T-helper 2 cell (primary cell): ENCODE measurements at places on chromosomes 2 and 18.

- DNase-seq: no peak
Measured at GRCh38 chr2:66478299-66478698, 43.4 kb downstream of the MEIS1 start.

GRCh38 chr2:83054751-83055150 lies 1404.3 kb downstream of the SUCLG1 start:
- no peak for DNase-seq

DNA sequence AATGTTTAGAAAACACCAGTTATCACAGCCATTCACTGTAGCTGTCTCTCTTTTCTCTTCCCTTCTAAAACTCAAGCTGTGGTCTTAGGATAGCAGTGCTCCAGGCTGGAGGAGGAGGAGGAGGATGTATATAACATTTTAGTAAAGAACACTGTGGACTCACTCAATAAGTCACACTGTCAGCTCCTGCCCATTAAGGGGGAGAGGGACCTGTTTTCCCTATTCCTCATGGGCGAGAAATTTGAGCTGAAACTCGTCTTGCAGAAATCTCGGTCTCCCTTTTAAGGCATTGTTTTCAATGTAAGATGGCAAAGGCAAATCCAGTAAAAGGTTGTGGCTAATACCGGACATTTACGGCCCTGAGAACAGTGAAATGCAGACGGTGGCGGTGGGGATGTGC lies 114.8 kb upstream of the ZNF236 start:
- no peak for DNase-seq

- no peak for DNase-seq
Measured at GRCh38 chr18:10289951-10290637, 164.3 kb upstream of the APCDD1 start.

- DNase-seq: no peak
Measured at GRCh38 chr2:170582751-170583463, 132.2 kb upstream of the SP5 start.

GRCh38 chr18:34965108-34965507 lies 76.1 kb upstream of the MAPRE2 start:
- no peak for DNase-seq

- DNase-seq: no peak
Measured at GRCh38 chr2:20065885-20066602, 14.6 kb upstream of the LAPTM4A start.

- DNase-seq: no peak
Measured at GRCh38 chr2:63853527-63854310, 12.0 kb downstream of the UGP2 start.

DNA sequence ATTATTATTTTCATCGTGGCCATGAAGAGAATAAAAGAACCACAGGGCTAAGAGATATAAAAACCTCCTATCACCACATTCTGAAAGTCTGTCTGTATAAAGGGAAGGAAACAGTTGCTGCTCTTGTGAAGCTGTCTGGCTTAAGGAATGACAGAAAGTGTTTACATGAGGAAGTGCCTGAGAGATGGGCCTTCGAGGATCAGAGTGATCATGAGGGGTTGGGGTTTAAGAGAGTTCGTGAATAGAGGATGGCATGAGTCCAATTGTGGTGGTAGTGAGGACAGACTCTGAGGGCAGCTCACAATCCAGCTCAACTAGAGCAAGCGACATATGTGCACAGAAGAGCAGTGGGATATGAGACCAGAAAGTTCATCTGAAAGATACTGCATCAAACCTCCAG lies 65.8 kb upstream of the PIEZO2 start:
- DNase-seq: no peak
